ENCODE measurements at places on chromosomes 2 and 18.

DNA sequence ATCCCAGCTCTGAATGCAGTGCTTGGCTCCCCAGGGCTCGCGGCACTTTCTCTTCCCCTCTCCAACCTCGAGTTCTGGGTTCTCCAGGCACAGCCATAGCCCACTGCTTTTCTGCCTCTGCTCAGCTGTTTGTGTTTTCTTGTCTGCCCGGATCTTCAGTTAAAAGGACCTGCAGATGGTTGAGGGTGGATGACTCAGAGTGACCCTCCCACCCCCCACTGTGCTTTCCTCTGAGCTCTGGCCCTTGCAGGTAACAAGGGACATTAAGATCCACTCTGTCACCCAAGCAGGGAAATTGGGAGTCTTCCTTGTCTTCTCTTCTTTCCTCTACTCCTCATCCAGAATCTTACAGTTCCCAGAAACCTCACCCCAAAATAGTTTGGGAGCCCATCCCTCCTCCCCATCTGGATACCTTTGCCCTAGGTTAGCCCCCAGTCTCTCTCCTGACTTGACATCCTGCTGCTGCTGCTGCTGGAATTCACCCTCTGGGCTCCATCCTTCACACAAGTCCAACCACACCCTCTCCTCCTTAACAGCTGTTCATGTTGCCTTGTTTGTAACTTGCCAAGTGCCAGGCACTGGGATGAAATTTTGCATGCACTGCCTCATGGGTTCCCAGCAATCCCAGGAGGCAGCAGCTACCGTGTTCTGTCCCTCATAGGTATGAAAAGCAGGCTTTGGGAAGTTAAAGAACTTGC, 157.9 kb upstream of the TTC39C start:
- no peak for DNase-seq

GRCh38 chr2:233988581-233988980, 61.9 kb upstream of the SPP2 start:
- DNase-seq: no peak

DNA sequence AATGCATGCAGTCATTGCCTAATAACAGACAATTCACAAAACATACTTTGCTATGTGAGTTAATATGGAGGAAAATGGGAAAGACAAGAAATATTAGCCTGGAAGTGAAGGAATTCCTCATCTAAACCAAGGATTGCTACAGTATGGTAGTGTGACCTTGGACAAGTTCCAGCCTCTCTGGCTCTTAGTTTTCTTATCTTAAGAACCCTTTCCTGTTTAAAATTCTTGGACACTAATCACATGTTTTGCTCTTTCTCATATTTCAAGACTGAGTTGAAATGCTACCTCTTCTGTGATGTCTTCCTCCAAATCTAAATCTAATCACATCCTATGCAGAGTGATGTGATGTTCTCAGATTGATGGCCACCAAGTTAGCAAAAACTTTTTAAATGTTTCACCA, 20.8 kb upstream of the ADAM23 start:
- peak; percentile 67 for DNase-seq

DNA sequence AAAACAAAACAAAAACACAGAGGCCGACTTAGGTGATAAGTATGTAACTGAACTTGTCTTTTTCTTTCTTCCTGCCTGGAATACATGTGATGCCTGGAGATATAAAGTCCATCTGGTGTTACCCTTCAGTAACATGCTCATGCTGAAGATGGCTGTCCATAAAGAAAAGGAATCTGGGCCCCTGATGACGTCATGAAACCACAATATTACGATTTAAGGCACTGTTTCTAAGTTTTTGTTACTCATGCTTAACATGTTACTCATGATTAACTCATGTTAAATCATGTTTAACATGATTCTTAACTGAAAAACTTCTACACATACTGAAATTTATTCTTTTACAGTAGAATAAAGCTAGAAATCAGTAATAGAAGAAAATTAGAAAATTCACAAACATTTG, 49.0 kb downstream of the STRADB start:
- DNase-seq: no peak

GRCh38 chr2:226117510-226118065, 682.0 kb downstream of the IRS1 start:
- peak; percentile 11 for DNase-seq

GRCh38 chr2:215565897-215566296, 130.0 kb upstream of the FN1 start:
- DNase-seq: no peak

DNA sequence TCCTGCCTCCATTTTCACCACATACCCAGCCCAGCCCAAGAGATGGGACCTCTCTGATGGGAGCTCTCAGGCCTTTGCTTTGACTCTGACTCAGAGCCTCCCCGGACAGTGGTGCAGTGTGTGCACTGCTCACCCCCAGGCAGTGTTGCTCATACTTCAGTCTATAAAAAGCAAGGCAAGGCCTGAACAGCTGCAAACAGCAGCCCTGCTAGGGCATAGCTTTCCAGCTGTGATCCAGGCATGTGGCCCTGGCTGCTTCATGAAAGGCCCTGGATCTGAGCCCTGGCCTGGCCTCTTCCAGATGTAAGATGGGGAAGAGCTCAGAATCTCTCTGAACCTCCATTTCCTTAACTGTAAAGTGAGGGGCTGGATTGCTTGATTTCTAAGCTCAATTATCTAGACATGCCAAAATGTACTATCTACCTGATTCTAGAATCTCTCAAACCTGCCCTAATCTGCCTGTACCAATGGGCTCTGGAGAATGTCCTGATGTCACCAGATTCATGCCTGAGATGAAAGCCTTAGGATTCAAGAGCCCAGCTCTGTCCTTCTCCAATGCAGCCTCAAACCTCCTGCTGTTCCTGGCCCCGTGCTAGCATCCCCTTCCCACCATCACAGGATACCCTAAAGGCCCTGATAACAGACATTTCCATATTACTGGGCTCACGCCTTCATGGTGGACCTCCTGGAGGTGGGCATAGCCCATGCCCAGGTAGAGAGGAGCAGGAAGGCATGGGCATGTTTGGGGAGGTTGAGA, 206.9 kb downstream of the ARL4C start:
- peak; percentile 89 for DNase-seq

DNA sequence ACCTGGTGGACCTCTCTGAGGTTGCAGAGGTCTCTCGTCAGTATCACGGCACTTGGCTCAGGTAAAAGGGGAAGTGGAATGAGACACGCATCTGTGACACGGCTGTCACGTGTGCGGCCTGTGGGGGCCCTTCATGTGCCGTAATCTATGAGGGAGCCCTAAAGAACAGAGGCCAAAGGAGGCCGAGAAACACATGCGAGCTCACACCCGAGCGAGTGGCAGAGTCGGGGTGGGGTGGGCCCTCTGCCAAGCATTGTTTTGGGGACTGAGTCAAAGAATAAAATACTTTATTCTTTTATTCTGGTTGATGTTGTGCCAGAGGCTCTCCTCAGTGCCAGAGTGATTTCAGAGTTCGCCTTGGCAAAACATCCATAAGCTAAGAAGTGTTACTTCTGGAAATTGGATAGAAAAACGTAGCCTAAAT, 43.3 kb downstream of the PLB1 start:
- DNase-seq: no peak

DNA sequence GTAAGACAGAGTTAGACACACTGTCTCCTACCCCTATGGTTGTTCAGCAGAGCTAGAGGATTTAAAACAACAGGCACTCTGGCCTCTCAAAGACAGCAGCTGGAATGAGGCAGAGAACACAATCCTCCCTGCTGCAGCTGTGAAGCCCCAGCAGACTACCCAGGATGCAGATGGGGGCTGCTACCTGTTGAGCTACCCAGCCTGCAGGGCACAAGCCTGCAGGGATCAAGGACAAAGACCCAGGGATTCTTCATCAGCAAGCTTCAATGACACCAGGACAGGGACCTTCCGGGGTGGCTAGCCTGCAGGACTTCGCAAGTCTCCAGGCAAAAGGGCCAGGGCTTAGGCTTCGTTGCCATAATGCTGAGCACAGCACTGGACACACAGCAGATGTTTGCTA, 27.2 kb downstream of the GALNT14 start:
- no peak for DNase-seq

DNA sequence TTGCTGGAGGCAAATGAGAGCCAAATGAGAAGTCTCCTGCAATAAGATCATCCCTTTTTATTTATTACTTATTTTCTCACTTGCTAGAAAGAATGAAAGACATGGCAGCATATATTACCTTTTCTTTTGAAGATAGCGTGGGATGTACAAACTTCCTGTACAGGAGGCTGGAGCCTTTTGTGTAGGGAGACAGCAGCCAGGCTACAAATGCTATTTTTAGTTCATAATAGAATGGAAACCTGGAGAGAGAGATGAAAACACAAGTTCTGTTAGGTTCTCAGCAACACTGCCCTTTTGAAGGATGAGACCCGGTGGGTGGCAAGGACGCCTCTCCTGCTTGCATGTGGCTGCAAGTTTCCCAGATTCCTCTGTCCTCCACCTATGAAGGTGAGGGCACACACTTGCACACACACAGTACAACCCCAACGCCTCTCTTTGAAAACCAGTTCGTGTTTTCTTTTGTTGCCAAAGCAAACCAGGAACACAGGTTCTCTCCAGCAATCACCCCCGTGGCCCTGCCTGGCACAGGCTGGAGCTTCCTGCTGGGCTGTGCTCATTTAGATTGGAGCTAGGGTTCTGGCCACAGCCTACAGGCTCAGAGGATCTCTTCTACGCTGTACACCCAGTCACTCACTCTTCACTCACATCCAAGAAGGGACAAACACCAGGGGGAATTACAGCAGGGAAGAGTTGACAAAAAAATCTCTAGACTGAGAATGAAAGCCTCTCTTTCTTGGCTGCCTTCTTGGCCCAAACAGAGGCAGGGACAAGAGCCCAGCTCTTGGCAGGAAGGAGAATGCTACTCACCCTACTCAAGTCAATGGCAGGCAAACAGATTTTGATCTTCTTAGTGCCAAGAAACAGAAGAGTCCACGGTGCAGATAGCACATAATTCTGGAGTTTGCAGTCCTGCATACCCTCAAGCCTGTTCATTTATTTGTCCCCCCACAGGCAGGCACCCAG, 55.6 kb downstream of the MRPL35 start:
- peak; percentile 32 for DNase-seq

DNA sequence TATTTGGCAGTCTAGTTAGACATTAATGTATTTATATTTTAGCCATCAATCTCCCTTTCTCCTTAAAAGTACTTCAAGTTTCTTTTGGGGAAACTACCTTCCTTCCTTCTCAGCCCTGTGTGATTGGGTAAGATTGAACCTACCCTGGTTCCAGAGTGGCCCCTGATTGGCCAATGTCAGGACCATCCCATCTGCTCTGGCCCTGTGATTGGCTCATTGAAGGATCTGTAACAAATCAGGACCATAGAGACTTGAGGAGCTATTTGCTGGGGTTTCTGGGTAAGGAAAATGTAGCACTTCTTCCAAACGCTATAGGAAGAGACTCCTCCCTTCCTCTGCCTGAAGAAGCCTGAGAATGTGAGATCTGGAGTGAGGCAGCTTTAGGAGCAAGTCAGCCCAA, 59.3 kb downstream of the AQP4 start:
- DNase-seq: peak; percentile 3
